ENCODE measurements at places on chromosomes 5 and 9. TPM values are rescaled to one million over a fixed set of nuclear protein-coding genes. Genes with fewer than 3 reads are reported as not detected.

Gene TAF11L10
- not detected for polyA plus RNA-seq

Gene SHOC1
- polyA plus RNA-seq: 0.11 TPM

GRCh38 chr5:84885485-84886258 lies 501.0 kb upstream of the EDIL3 start:
- no peak for DNase-seq

GRCh38 chr9:109113892-109114609 lies 5.7 kb downstream of the TMEM245 start:
- no peak for DNase-seq

DNA sequence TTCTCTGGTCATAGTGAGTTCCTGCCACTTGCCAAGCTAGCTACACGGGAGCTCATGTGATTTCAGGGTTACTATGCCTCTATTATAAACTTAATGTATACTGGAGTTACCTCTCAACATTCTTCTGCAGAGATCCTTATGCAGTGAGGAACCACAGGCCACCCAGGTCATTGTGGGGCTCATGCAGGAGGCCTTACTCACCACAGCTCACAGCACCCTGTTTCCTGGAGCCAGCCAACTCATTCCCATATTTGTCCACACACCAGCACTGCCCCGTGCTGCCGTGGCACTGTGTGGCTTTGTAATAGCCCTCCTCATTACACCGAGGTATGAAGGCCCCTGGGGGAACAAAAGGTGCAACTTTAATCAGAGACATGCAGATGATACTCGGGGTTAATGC lies 520.0 kb downstream of the SPOCK1 start:
- DNase-seq: no peak

DNA sequence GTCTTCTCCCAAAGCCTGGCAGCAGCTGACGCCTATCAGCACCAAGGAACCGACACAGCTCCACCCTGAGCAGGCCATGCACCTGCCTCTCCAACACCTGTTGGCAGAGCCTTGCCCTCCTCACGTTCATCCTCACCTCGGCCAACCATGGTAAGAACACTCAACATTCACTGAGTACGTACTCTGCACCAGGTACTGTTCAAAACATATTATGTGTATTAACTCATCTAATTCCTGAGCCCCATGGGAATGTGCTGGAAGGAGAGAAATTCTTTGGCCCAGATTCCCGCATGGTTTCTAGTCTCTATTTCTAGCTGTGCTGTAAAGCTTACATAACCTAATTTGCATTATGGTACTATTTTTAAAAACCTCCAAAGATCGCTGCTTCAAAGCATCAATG lies 86.1 kb downstream of the GPR21 start:
- DNase-seq: no peak

DNA sequence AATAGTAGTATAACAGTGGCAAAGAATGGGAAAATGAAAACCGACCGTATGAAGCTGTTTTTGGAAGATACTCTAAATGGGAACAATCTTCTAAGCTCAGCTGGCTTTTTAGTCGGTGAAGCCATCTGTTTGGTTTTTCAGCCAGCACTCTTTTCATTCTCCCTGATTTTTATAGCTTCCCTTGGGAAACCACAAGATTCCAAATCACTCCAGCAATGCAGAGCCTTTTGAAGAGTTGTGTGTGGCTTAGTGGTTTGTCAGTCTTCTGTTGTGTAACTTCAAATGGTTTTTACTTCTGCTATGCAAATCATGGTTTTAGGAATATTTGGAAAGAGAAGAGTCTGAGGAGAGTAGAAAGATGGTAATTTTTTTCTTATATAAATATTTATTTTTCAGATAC lies 180.7 kb downstream of the KDM4C start:
- peak; percentile 39 for DNase-seq

DNA sequence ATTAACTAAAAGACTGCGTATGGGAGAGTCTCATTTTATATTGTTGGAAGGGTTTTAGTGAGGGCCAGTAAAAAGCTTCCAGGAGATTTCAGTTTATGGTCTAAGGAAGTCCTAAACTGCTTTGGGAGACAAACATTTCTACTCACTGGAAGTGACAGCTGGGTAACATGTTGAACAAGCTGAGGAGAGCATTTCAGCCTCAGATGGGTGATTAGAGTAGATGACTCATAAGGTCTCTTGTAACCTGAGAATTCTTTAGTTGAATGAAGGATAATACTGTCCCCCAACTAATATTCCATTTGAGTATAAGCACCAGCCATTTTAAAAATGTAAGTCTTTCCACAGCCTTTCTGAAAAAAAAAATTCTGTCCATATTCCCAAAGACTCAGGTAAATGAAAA lies 218.0 kb upstream of the C9orf72 start:
- no peak for DNase-seq

Gene GLRA1
- polyA plus RNA-seq: not detected

GRCh38 chr9:135504262-135505243 lies 4.1 kb downstream of the MRPS2 start:
- no peak for DNase-seq

DNA sequence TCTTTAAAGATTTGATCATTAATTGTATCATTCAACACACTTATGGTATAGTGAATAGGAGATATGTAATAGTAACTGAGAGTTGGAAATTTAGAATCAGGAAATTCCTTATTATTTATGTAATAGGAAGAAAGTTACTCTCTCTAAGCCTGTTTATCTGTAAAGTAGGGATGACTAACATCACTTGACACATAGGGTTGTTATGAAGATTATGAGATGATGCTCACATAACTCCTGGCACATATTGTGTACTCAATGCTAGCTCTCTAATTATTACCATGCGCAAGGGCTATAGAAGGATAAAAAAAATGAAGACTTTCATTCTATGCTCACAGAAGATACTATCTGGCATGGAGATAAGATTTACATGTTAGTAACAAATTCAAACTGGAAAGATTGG lies 149.9 kb downstream of the ISOC1 start:
- DNase-seq: no peak

Data from forelimb muscle (tissue), 1 donor.